Hypothalamus (tissue), 51 donors: ENCODE measurements at places on chromosomes 5 and 9.

DNA sequence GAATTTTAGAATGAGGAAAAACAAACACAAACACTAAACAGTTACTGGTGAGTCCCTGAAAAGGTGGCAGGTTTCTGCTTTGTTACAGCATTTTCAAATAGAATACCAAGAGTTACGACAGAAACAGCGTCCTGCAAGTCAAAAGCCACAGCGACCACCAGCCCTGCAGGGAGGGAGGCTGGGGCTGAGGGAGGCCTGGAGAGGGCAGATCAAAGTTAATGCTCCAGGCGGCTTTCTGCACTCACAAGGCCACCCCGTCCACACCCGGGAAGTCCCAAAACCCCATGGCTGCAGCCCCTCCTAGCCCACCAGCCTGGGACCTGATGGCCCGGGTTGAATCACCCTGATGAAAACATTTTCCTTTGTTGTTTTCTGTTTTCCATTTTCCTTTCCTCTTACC is 29.3 kb downstream of the COL23A1 start:
- DNase-seq: no peak

- peak; percentile 61 for DNase-seq
Measured at GRCh38 chr9:135281791-135282737, 194.6 kb downstream of the OLFM1 start.

DNA sequence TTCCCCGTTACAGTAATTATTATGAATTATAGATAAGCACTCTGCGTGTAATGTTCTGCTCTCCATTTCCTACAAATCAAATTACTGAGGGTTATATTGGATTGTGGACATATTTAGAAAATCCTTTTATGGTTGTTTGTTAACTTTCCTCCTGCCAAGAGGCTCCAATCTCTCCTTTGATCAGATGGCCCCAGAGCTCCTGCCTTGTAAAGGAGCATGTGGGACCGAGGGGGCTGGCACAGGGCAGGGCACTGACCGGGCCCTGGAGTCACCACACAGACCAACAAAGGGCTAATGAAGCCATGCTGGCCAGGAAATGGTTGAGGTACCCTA is 415.9 kb downstream of the EFNA5 start:
- DNase-seq: no peak

GRCh38 chr5:60210810-60211209 is 317.3 kb upstream of the PDE4D start:
- DNase-seq: no peak

DNA sequence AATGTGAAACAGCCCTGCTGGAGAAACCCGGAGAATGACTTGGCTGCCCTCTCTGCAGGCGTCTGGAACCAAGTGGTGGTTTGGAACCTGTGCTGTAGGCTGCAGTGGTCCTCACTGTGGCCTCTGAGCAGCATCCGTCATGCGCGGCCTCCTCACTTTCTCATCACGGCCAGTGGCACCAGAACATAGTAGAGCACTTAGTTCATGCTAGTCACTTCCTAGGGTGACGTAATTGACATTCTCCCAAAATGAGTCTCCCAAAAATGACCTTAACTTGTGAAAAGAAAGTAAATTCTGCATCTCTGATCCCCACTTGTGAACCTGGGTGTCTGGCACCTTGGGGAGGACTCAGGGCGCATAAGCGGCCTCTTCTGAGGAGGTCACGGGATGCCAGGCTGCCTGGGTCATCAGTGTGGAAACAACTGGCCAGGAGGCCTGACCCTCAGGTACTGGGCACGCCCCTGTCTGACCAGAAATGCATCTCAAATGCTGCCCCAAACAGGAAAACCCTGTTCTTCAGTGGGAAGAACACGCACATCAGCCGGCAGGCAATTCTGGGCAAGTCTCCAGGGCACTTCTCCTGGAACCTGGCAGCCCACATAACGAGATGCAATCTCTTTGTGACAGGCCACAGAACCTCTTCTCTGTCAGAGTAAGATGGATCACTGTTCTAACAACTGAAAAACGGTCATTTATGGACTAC is 36.6 kb upstream of the SPTLC1 start:
- no peak for DNase-seq

- DNase-seq: no peak
Measured at GRCh38 chr9:116112236-116112635, 41.4 kb upstream of the PAPPA start.

DNA sequence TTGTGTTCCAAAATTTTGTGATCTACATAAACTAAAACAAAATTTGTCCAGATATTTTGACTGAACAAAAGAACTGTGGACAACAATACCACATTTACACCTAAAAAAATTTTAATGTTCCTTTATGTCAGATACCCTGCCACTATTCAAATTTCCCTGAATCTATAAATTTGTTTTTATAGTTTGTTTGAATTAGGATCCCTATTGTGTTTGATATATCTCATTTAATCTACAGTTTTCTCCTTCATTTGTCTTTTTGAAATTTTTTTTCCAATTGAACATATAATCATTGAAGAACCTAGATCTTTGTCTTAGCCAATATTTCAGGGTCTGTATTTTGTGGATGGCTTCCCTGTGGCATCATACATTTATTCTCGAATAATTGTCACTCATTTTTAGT is 5.7 kb downstream of the AGGF1 start:
- no peak for DNase-seq

GRCh38 chr9:14283276-14283675 is 30.7 kb downstream of the NFIB start:
- DNase-seq: no peak

DNA sequence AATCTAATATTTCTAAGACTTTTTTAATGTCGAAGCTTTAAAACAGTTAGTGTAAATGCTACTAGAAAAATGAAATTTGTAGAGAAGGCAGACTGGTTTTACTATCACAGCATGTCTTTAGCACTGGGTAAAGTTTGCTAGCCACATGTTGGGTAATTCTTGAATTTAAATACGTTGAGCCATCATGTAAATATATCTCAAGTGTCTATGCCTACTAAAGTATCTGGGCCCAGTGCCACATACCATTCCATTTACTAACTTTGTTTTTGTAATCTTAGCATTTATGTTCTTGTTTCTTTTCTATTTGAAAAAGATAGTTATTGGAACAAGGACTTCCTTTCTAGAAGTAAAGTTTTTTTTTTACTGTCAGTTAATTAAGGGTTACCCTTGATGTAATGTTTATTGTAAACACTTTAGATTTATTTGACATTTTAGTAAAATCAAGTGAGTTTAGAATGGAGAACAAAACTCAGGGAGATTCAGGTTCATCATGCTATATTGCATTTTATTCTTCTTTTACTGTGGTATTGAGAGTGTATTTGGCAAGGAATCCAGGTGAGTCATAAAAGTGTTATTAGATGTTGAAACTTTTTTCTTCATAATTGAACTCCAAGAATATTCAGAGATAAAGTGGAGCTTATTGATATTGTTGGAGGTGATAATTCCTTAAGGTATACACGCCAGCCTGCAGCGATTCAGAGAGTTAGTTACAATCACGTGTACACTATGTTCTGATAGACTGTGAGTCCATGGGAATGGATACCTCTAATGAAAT is 182.4 kb downstream of the CCDC171 start:
- no peak for DNase-seq

GRCh38 chr5:38940230-38940858 is 94.5 kb downstream of the OSMR start:
- DNase-seq: no peak

DNA sequence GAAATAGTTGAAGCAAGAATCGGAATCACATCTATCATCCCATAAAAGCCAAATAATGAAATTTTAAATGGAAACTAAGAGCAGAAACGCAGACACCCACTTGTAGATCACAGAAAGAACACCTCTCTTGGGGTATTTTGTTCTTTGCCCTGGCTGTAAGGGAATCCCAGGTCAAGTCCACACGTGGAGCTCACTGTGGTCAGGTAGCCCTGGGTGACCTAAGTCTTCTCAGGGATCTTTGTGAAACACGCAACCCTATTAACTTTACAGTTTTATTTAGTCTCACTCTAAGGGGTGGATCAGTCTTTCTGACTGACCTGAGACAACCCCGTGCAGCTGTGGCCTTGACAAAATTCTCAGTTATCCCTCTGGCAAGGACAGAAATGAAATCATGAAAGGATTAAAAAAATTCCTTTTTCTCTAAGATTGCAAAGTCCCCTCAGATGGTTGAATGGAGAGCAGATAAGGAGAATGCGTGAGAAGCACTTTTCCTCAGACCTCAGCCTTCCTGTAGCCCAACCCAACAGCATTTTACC is 111.6 kb downstream of the NREP start:
- DNase-seq: no peak
